ENCODE measurements at places on chromosomes 1 and 21.

DNA sequence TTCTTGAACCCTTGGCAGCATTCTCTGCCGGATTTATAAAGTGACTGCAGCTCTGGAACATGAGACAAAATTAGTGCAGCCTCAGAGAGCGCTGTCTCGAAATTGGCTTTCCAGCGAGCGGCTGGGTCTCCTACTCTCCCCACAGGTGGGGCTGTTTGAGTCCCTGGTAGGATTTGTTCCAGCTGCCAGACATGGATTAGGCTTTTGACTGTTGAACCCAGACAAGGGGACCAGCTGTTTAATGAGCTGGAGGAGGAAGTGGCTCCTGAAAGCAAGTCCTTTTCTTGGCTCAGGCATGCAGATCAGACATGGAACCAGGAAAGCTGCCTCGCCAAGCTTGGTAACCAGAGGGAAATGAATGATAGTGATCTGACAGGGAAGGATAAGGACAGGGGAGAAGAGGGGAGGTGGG lies 69.6 kb downstream of the UBIAD1 start:
- DNase-seq, result no peak

DNA sequence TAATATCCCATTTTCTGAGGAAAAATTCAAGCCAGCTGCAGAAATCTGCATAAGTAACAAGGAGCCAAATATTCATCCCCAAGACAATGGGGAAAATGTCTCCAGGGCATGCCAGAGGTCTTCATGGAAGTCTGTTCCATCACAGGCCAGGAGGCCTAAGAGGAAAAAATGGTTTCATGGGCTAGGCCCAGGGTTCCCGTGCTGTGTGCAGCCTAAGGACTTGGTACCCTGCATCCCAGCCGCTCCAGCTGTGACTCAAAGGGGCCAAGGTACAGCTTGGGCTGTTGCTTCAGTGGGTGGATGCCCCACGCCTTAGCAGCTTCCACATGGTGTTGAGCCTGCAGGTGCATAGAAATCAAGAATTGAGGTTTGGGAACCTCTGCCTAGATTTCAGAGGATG lies 173.5 kb downstream of the LMX1A start:
- no peak for DNase-seq

DNA sequence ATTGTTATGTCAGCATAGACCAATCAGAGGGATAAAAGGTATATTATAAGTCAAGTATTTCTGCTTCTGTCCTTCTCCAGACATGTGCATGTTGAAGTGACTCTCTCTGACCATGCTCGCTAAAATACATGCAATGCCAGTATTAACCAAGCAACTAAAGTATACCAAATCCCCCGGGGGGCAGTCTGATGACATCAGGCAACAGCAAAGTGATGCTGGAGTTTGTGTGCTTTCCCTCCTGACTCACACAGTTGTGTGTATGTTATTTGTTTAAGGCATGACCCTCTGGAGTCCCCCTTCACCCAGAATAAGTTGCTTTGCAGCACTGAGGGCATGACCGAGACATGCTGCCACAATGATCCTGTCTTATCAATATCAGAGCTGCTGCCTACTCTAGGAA lies 2.1 kb downstream of the BRINP2 start:
- DNase-seq, result no peak

GRCh38 chr21:33403128-33403785 lies at the start of gene IFNGR2:
Gene IFNGR2, plus strand, starts transcription at chr21:33403413. Its CDS starts 131 bp downstream, at chr21:33403544.
- peak; percentile 83 for DNase-seq

- peak; percentile 85 for DNase-seq
Measured at GRCh38 chr1:30759718-30760281, 2.2 kb upstream of the LAPTM5 start.

DNA sequence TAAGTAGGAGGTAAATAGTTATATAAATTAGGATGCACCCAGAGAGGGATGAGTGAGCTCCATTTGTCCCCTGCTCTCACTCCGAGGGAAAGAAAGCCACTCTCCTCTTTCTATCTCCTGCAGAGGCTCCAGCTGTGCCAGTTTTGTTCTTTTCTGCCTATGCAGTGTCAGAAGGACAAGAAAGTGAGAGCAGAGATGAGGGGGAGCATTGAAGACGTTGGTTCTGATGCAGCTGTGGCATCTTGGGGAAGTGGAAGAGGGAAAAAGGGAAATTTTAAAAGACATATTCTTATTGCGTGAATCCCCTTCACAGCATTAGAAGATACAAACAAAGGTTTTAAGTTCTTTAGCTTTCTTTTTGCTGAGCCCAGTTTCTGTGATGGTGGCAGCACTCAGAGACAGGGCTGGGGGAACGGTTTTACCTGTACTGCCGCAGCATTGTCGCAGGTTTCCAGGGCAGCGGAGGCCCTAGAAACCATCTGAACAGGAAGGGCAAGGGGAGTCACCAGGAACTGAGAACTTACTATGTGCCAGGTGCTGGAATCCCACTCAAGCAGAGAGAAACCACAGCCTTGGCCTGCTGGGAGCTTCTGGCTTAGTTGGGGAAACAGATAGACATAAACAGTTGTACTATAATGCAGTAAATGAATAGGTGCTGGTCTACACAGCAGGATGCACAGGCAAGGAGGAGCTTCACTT lies 44.9 kb upstream of the USP24 start:
- no peak for DNase-seq

GRCh38 chr1:41515778-41516167 lies 31.3 kb upstream of the EDN2 start:
- no peak for DNase-seq

- DNase-seq, result peak; percentile 55
Measured at GRCh38 chr21:42583477-42584295, 69.7 kb upstream of the PDE9A start.

DNA sequence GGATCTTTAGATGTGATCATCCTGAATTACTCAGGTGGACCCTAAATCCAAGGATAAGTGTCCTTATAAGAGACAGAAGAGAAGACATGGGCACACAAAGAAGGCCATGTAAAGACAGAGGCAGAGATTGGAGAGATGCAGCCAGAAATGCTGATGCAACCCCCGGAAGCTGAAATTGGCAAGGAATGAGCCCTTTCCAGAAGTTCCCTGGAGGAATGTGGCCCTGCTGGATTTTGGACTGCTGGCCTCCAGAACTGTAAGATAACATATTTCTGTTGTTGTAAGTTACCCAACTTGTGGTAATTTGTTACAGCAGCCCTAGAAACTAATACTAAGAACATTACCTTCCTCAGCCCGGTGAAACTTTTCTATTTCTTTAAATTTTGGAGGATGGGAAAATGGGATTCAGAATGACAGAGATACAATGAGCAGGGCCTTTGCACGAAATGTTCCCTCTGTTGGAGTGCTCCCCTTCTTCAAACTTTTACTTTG lies 11.2 kb upstream of the PLPP3 start:
- no peak for DNase-seq

DNA sequence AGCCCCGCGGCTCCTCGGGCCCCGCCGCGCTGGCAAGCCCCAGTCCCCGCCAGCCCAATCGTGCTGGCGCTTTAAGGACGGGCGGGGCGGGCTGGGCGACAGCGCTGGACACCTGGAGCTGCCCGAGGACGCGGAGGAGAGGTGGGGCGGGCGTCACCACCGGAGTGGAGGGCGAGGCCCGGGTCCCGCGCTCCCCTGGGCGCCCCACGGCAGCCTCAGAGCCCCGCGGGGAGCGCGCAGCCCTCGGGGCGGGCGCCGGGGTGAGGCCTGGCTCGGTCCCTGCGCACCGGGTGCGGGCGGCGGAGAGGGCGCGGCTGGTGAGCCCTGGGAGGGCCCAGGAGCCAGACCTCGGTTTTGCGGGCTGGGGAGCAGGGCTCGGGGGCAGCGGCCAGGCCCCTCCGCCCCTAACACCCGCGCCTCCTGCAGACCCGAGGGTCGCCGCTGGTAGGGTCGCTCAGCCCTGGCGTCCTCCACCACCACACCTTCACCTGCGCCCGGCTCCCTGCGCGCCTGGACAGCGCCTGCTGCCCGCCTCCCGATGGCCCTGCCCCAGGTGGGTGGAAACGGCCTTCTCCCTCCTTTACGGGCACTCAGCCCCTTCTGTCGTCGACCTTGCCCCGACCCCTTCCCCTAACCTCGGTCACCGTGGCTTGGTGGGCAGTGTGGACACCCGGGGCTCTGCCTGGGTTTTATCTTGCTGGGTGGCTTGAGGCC lies at the start of gene TMEM61:
Gene TMEM61 (plus strand): TSS at position 101 of the 714 bp plus-strand sequence. CDS start 438 bp downstream, at position 539.
- no peak for DNase-seq

DNA sequence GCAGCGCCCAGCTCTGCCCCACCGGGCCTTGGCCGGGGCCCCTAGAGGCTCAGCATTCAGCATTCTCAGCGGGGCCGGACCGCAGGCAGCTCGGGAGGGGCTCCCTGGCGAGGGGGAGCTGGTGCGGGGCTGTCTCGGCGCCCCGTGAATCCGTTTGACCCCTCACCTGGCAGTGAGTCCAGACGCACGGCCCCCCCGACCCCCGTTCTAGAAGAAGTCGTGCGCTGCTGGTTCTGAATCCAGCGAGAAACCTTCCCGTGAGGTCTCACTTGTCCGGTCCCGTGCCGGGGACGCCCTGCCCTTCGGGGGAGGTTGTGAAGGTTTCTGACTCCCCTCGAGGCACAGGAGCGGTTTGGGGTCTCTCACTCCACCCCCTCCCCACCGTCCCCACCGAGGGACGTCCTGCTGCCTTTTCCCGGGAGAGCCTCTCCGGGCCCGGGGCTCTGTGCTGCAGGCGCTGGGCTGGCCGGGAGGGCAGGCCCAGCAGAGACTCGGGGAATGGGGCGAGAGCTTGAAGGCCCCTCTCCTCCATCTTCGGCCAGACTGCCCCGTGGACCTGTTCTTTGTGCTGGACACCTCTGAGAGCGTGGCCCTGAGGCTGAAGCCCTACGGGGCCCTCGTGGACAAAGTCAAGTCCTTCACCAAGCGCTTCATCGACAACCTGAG lies 655 bp downstream of the COL6A1 start:
- peak; percentile 65 for DNase-seq

GRCh38 chr1:116309090-116309870 lies 63.8 kb upstream of the ATP1A1 start:
- no peak for DNase-seq

DNA sequence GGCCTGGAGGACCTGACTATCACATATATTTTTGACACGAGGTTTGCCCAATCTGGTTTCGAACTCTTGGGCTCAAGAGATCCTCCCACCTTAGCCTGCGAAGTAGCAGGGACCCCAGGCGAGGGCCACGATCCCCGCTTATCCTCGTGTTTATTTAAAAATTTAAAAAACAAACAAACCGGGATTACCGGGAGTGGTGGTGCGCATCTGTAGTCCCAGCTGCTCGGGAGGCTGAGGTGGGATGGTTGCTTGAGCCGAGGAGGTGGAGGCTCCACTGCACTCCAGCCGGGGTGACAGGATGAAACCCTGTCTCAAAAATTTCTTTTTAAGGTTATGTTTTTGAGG lies 452 bp upstream of the EXOSC10 start:
- no peak for DNase-seq

DNA sequence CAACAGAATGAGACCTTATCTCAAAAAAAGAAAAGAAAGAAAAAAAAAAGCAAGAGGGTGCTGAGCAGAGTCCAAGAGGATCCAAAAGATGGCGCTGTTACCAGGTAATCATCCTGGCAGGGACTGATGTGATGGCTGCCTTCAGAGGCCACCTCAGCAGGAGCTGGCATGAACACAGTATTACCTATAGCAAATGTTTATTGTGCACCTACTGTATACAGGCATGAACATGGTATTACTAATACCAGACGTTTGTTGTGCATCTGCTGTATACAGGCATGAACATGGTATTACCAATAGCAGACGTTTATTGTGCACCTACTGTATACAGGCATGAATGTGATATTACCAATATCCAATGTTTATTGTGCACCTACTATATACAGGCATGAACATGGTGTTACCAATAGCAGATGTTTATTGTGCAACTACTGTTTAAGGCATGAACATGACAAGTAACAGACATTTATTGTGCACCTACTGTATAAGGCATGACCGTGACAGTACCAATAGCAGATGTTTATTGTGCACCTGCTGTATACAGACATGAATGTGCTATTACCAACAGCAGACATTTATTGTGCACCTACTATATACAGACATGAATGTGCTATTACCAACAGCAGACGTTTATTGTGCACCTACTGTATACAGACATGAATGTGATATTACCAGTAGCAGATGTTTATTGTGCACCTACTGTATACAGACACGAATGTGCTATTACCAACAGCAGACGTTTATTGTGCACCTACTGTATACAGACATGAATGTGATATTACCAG lies 115.1 kb upstream of the TMEM51 start:
- no peak for DNase-seq

GRCh38 chr1:89347296-89347695 lies 16.6 kb upstream of the GBP6 start:
- no peak for DNase-seq

DNA sequence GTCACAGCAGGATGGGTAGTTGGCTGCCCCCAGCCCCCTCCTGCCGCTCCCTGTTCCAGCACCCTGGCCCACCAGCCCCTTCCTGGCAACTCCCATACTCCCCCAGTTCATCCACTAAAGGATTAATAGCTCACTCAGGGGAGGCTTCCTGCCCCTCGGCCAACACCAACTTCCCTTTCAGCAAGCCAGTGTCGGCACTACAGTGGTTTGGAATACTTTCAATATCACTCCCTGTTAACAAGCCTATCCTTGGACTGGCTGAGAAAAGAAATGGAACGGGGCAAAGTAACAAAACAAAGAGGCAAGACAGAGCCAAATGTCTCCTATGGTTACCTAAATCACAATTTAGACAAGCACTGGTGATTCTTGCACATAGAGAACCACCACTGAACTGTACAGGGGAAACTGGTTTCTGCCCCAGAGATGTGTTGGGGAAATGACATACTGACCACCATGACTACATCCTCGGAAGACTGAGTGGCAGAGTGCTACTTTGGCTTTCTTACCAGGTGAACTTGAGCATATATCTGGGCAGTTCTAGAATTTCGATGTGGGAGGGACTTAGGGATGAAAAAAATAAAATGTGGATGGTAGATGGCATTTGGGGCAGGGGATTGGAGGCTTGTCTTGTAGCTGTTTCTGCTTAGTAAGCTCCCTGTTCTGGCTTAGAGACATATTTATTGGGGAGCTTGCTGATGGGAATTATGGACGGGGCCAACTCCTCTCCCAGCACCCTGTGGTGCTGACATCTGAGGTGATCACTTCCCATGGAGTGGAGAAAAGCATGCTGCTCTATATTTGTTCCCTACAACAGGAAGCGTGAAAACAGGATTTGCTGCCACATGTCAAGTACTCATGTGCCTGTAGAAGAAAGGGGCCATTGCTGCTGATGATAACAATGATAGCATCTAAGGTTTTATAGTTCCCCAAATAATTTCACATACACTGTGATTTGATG lies 7.1 kb upstream of the CAPN2 start:
- no peak for DNase-seq

- DNase-seq, result no peak
Measured at GRCh38 chr1:1345860-1346500, 3.2 kb downstream of the DVL1 start.
